HFF-Myc (cell line): ENCODE measurements at places on chromosomes 1 and 21.

- DNase-seq: no peak
These were observed 41.6 kb upstream of the LRIG2 start for GRCh38 chr1:113031171-113031933.

DNA sequence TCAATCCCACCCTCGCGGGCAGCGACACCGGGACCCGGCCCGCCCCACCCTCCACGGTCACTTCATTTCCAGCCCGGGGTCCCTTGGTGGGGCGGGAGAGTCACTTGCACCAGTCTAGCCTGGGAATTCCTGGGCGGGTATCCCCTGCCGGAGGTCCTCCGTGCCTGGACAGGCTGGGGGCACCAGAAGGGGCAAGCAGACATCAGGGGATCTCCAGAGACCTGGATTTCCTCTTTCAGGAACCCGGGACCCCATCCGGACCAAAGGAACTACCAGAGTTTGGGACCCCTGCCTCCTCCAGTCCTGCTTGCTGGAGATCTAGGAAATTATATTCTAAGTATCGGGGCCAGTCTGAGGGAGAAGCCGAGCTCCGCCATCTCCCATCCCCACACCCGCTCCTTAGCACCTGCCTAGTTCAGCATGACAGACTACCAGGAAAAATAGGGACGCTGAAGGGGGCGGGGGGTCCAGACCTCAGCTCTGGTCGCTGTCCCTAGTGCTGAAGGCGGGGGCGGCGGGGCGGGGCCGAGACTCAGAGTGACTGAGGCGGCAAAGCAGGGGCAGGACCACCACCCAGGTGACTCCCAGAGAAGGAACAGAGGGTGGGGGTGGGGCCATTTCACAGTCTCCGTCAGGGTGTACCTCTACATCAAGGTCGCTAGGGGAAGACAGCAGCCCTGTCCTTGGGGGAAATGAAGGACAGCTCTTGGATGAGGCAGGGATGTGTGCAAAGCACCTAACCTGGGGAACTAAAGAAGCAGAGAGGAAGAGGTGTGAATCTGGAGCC, 832 bp downstream of the HCN3 start:
- no peak for DNase-seq

DNA sequence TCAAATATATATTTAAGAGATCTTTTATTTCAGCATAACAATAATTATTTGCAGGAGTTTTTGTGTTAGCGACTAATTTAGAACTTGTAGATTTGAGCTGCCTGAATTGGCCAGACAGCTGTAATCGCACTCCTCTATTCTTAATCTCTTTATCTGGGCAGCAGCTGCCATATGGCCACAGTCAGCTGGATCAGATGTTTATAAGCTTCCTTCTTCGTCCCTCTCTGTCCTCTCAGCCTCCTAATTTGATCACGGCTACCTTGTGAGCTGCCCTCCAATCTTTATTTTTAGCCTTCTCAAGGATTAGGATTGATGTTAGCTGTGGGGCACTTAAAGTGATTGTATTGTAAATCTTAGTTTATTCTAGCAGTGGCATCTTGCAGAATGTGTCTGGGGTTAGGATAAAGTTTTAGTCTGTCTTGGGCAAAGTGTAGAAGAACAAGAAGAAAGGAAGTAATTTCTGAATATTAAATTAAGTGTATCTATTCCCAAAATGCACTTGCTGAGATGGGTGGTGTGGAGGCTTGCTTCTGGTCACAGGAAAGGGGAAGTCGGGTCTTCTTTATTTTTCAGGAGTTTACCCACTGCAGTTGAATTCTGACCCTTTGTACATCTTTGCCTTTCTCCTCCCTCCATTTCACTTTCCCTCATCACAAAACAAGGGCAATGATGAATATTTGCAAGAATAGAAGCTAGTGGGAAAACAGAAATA, 1.1 kb downstream of the ZBTB18 start:
- DNase-seq: no peak

- DNase-seq: peak; percentile 24
These were observed 1.4 kb downstream of the LDLRAD1 start for GRCh38 chr1:54016343-54017282.

GRCh38 chr1:230031131-230031530, 35.9 kb upstream of the GALNT2 start:
- no peak for DNase-seq

- no peak for DNase-seq
These were observed 27.7 kb downstream of the STYXL2 start for GRCh38 chr1:167121375-167122120.

GRCh38 chr1:244874974-244875579, 10.7 kb upstream of the HNRNPU start:
- DNase-seq: no peak

DNA sequence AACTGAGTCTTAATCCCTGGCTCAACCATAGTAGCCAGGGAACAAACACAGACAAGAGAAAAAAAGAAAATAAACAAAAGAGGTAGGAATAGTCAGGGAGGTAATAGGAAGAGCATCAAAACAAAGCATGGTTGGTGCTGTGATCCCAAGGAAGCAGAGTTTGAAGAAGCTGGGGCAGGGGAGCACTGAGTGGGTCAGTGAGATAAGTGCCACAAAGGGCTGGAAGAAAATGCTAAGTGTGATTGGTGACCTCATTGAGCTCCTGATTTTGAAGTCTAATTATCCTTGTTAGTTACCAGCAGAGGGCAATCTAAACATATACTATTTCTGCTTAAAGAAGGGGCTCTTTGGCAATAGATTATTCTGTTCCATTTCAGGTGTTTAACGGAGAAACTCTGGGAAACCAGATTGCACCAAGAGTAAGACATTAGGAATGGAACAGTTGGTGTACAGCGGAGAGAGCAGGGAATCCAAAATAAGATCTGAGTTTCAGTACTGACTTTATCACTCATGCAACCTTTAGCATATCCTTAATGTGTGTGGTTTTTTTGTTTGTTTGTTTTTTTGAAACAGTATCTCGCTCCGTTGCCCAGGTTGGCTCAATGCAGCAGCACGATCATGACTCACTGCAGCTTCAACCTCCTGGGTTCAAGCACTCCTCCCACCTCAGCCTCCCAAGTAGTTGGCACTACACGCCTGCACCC, 30.7 kb upstream of the KIAA1614 start:
- DNase-seq: peak; percentile 19
